ENCODE measurements at places on chromosomes 12 and 14.

DNA sequence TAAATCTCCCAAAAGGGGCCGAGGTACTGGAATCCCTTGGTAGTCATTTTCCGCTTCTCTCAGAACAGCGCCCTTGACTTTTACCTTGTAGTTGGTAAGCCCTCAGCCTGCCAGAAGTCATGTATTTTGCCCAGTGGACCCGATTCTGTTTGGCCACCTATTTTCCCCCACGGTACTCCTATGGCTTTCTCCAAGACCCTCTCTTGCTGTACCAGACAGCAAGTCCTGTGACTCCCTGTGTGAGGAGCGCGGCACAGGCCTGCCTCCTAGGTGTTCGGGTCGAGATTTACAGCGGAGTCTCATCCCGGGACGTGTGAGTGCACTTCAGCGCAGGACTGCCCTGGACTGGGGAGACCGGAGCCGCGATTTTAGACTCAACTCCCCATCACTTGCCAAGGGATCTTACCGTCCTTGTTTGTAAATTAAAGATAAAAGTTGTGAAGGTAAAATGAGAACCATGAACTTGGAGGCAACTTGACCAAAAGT, 1.1 kb upstream of the MBD6 start:
- no peak for DNase-seq

GRCh38 chr14:74402401-74403251, 23.4 kb downstream of the SYNDIG1L start:
- DNase-seq = no peak

DNA sequence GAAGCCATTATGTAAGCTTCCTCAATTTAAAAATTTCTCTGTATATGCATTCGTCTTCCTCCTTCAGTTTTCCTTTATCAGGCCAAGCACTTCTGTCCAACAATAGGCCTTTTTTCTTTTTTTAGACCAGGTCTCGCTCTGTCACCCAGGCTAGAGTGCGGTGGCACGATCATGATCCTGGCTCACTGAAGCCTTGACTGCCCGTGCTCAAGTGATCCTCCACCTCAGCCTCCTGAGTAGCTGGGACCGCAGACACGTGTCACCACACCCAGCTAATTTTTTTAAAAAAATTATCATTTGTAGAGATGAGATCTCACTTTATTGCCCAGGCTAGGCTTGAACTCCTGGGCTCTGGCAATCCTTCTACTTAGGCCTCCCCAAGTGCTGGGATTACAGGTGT, 25.8 kb downstream of the TAOK3 start:
- DNase-seq = no peak

DNA sequence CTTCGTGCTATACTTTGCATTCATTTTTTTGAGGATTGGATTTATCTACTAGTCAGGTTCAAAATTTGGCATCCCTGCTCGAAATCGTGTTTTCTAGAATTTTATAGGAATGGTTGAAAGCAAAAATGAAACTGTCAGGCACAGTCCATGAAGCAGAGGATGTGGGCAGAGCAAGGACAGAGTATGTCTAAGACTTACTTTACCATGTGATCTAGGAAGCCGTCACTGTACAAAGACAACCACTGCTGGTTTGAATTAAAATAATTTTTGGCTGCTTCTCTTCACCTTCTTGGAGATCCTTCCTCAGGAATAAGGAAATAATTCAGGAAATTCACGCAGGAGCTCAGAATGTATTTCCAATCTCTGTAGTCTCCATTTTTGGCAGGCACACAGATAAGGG, 31.6 kb upstream of the SGPP1 start:
- peak; percentile 11 for DNase-seq

GRCh38 chr12:116126610-116127009, 150.9 kb downstream of the MED13L start:
- no peak for DNase-seq

- DNase-seq = peak; percentile 31
These were observed 26.1 kb downstream of the JDP2 start for GRCh38 chr14:75453817-75454434.

Data from MV-4-11 (cell line).